Activated CD4-positive, alpha-beta T cell treated with anti-CD3 and anti-CD28 coated beads, Interleukin-2, amount 50 U/mL, for 4 hours (primary cell): ENCODE measurements at places on chromosomes 3 and 15.

DNA sequence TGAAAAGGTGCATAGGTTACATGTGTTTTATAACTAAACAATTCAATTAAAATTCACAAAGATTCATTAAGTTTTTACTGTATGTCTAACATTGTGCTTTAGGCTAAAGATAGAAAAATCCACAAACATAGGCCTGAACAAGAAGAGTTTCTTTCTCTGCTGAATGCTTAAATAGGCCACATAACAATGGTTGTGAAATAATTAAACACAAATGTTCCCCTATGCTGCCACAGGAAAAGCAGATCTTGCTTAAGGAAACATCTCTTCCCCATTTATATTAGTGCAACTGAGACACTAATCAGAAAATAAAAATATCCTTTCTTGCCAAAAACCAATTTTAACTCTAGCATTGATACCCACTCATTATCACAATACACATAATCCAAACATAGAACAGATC lies 725.4 kb upstream of the DPPA4 start:
- DNase-seq: no peak

DNA sequence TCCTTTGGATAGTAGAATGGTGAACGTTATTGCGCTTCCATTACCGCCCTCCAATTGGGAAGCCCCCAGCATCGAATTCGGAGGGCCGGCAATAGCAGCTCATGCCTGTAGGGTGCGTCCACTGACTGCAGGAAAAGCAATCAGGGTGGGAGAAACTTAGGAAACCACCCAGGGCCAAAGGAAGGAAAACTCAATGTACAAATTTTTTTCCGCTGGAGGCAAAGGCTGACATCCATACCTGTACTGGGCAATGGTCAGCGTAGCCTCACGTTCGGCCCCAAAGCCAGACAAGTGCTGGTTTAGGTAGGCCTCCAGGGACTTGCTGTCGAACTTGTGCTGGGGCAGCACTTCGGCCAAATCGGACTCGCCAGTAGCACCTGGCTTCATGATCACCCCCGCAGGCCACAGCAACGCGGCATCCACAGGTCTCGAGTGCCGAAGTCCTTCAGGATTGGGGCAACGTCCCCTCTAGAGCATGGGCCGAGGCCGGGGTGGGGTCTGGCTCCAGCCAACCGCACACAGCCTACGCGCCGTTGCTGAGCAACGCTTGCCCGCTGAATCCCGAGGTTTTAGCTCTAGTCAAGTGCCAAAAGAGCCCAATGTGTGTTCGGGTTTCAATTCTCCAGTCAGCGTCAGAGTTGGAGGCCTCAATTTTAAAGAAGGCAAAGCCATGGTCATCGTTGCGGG lies at the start of gene ACAD11:
TSS of gene ACAD11 (minus strand) at position 445 of the 687 bp plus-strand sequence. CDS start at position 387, 58 bp downstream.
- DNase-seq: peak; percentile 9

DNA sequence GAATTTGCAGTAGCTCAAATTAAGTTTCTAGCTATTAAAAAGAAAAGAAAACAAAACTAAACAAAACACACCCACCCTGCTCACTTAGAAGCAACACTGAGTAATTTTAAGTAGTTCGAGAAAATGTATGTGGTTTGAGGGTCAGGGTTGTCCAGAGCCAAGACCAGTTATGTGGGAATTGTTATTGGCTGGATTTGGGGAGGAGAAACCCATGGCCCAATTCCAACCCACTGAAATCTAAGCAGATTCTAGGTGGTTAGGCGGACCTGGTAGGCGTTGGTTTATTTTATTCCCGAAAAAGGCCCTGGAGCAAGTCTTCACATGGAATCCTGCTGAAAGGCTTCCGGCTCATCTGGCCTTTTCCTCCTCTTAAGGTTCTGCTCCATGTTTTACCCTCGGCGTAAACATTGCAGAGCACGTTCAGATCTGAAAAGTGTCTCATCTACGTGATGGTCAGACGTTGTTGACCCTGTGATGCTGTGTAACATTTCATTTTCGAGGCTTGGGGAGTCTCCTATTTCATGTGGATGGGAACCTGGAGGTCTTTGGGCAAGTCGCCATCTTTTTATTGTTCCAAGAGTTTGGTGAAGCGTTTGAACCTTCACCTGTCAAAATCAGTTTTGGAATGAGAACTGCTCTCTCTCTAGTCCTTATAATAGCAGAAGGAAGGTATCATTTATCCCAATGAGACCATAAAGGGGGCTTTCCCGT lies 64.0 kb downstream of the FLNB start:
- no peak for DNase-seq

DNA sequence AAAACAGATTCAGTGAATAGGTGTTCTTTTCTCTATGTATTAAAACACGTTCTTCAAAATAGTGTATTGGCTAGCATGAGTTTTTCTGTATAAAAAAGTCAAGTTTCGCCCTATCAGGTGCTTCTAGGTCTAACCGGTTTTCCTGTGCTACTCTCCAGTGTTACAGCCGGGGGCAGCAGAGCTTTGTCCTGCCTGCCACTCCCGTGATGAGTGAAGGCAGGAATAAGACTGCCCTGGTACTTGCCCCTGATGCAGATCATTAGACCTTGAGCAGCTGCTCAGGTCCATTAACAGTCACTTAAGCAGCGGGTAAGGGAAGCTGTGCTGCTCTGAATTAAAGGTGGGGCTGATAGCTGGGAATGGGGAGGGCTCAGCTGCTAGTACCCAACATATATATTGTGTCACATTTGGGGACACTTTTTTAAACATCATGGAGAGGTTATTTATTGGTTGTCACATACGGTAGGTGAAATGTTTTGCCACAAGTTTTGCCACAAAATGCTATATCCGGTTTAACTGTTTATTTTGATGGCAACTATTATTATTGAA lies 1.3 kb upstream of the UNC13C start:
- DNase-seq: no peak

DNA sequence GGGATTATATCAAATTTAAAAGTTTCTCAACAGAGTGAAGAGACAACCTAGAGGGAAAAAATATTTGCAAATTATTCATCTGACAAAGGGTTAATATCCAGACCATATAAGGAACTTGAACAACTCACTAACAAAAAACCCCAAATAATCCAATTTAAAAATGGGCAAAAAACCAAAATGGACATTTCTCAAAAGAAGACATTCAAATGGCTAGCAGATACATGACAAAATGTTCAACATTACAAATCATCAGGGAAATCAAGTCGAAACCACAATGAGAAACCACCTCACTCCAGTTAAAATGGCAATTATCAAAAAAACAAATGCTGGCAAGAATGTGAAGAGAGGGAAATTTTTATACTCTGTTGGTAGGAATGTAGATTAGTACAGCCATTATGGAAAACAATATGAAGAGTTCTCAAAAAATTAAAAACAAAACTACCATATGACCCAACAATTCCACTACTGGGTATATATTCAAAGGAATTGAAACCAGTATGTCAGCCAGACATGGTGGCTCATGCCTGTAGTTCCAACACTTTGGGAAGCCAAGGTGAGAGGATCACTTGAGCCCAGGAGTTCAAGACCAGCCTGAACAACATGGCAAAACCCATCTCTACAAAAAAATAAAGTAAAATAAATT lies 88.5 kb downstream of the CSNK1G1 start:
- DNase-seq: no peak

DNA sequence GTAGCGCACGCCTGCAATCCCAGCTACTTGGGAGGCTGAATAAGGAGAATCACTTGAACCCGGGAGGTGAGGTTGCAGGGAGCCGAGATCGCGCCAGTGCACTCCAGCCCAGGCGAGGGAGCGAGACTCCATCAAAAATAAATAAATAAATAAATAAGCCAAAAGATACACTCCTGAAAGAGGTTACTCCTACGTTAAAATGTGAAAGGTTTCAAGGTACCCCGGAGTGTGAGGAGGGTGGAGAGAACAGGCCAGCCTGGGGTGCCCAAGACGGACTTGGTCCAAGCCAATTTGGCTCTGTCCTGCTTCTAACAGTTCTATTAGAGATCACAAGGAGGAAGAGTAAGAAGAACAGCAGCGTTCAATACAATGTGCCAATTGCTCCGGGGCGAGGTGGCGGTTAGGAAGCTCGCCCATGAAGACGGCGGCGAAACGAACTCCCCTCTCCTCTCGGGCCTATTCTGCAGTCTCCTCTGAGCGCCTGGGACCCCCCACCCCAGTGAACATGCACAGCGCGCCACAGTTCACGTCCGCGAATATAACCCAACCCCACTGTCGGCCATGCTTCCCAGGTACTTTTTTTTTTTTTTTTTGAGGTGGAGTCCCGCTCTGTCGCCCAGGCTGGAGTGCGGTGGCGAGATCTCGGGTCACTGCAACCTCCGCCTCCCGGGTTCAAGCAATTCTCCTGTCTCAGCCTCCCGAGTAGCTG lies 942 bp downstream of the ELP6 start:
- DNase-seq: peak; percentile 6

GRCh38 chr3:172238188-172238587 lies 198.8 kb downstream of the FNDC3B start:
- DNase-seq: no peak

- no peak for DNase-seq
Measured at GRCh38 chr3:129954514-129954913, 20.0 kb upstream of the TRH start.

GRCh38 chr15:45242289-45242688 lies 9.7 kb upstream of the SLC28A2 start:
- no peak for DNase-seq

GRCh38 chr15:80587816-80588456 lies 107.2 kb upstream of the ABHD17C start:
- DNase-seq: no peak

DNA sequence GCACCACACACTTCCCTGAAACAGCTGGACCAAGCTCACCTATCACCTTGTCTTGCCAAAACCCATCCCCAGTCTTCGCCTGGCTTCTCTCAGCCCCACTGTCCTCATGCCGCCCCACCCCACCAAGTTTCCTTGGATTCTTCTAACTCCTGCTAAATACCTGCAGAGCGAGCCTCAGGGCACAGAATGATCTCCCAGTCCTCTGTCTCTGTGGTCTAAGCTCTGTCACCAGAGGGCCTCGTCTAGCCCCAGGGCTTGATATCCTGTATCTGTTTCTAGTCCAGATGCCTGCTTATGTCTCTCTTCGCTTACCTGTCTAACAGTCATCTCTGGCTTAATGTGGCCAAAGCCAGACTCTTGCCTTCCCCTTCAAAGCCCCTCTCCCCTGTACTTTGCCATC lies 9.7 kb downstream of the CCDC12 start:
- no peak for DNase-seq

GRCh38 chr3:197024881-197025735 lies 4.5 kb downstream of the MELTF start:
- DNase-seq: no peak

- no peak for DNase-seq
Measured at GRCh38 chr3:48595075-48595525, at the start of gene COL7A1. TSS of gene COL7A1 (minus strand) at chr3:48595329. CDS start at chr3:48595159, 170 bp downstream.

- no peak for DNase-seq
Measured at GRCh38 chr3:55588146-55588765, 101.2 kb upstream of the WNT5A start.

DNA sequence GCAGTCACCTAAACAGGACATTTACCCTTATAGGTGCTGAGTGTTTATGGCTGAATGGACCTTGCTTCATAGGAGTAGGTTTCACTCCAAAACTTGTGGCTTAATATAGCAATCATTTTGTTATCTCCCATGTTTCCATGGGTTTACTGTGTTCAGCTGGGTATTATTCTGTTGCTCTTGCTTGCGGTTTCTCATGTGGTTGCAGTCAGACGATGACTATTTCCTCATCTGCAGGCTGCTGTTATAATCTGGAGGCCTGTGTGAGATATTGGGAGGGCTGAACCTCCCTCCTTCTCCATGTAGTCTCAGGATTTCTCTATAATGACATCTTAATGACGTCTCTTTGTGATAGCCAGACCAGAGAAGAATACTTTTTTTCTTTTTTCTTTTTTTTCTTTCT lies 98.1 kb downstream of the ZPLD1 start:
- no peak for DNase-seq

GRCh38 chr3:153285982-153286381 lies 124.0 kb downstream of the RAP2B start:
- no peak for DNase-seq

DNA sequence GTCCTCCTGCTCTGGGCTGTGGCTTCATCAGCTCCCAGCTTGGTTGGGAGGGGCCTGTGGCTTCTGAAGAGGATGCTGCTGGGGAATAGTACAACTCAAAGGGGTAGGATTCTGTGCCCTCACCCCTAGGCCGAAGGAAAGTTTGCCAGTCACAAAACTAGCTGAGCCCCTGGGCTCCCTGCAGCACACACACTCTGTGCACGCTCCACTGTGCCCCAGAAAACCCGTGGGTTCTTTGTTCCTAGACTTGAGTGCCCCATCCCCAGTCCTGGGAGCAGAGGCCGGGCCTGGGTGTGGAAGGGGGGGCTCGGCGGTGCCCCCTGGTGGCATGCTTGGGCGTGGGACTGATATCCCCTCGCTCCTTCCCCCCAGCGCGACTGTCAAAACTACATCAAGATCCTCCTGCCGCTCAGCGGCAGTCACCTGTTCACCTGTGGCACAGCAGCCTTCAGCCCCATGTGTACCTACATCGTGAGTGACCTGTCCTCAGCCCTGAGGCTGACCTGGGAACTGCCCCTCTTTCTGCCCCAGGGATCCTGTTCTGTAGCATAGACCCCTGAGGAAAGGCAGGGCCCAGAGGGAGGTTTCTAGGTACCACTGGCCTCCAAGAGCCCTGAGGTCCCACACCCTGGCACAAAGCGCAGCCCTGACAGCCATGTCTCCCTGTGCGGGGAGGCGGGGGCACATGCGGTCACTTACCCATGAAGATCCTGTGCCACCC lies 14.2 kb downstream of the CIB1 start:
- DNase-seq: peak; percentile 49

DNA sequence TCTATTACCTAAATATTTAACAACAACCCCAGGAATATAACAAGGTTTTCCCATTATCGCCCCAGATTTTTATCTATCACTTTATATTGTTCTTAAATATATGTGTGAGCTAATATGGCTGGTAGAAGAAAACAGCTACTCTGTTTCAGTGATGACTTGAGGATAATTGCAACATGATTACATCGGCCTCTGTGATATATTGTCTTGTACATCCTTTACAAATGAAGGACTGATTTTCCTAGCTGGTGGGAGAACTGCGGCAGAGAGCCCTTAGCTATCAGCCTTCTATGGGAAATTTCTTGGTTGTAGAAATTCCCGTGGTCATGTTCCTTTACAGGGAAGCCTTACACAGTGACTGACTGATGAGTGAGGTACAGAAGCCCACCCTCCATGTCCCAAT lies 110.9 kb upstream of the ZNF717 start:
- no peak for DNase-seq

DNA sequence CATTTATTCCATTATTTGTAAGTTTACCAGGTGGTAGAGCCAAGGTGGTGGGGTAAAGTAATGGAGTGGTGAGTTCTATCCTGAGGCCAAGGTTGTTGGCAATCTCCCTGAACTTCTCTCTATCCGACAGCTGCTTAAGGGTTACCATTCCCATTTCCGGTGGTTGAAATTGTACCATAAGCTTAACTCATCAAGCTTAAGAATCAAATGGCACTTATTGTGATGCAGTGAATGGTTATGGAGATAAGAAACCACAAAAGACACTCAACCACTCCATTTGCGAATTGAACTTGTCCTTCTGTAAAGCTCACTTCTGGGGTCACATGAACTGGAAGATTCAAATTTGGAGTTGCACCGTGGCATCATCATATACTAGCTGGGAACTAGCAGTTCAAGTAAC lies 287.4 kb upstream of the SLCO3A1 start:
- DNase-seq: no peak
